GM19239 (cell line): ENCODE measurements at places on chromosomes 4 and X.

GRCh38 chrX:67731061-67731460 lies 187.2 kb downstream of the AR start:
- no peak for DNase-seq

- no peak for DNase-seq
Measured at GRCh38 chr4:21882051-21882839, 66.3 kb downstream of the KCNIP4 start.

- no peak for DNase-seq
Measured at GRCh38 chrX:85391878-85392238, 12.4 kb upstream of the POF1B start.

GRCh38 chr4:38715050-38715449 lies 51.1 kb downstream of the KLF3 start:
- no peak for DNase-seq

DNA sequence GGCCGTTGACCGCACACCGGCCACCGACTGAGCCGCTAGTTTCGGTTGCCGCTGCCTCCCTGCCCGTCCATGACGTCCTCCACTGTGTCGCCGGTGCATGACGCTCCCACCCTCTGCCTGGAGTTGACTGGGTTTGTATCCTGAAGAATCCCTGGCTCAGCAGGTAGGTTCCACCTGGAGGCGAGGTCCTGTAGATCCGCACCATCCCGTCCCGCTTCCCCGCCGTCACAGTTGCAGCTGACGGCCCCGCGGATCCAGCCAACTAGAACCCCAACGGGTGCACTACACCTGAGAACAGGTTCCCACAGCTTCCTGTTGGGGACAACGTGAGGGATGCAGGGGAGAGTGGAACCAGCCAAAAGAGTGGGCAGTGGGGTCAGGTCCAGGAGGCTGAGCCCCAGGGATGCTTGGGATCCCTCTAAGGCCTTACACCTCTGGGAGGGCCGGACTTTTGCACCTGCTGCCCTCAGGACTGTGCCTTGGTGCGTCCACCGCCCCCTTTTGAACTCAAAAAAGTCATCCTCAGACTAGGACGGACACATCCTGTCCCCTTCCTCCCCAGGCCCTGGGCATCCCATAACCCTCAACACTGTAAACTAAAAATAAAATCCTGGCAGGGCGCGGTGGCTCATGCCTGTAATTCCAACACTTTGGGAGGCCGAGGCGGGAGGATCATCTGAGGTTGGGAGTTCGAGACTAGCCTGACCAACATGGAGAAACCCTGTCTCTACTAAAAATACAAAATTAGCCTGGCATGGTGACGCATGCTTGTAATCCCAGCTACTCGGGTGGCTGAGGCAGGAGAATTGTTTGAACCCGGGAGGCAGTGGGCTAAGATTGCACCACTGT lies 1.1 kb upstream of the SLBP start:
- no peak for DNase-seq

DNA sequence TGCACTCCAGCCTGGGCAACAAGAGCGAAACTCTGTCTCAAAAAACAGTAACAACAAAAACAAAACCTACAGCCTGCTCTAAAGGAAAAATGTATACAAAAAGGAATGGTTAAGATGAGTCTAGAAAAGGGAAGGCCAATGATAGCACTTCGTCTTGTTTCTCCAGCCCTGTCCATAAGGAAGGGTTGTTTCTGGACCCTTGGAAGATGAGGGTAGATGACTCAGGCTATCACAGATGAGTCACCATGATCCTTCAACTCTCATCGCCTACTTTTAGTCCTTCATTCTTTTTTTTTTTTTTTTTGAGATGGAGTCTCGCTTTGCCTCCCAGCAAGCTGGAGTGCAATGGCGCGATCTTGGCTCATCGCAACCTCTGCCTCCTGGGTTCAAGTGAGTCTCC lies 8.8 kb downstream of the PLA2G12A start:
- DNase-seq = no peak

DNA sequence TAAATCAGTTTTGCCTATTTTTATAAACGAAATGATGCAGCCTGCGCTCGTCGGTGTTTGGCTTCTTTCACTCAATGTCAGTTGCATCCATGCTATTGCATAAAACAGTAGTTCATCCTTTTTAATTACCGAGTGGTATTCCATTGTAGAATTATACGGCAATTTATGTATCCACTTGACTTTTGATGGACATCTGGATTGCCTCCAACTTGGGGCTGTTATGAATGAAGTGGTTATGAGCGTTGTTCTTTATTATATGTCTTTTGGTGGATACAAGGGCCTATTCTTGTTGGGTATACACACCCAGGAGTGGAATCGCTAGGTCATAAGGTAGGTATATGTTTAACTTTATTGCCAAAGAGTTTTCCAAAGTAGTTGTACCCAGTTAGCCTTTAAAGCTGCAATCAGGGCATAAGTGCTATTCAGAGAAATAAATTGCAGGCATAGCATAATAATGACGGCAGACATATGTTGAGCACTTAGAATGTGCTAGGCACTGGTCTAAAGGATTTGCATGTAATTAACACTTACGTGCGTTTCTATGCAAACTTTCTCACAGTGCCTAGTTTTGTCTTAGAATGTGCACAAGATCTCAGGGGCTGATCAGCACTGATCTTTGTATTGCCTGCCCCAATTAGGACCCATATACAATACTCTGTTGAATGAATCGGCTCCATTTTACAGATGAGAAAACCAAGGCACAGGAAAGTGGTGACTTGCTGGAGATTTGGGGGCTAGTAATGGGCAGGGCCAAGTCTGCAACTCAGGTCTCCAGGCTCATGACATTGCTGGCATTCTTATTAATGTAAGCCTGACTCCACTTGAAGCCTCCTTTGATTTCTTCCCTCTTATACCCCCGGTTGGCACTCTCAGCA lies 407.0 kb downstream of the BCOR start:
- no peak for DNase-seq

GRCh38 chr4:119025420-119025819 lies 110.2 kb upstream of the MYOZ2 start:
- no peak for DNase-seq

DNA sequence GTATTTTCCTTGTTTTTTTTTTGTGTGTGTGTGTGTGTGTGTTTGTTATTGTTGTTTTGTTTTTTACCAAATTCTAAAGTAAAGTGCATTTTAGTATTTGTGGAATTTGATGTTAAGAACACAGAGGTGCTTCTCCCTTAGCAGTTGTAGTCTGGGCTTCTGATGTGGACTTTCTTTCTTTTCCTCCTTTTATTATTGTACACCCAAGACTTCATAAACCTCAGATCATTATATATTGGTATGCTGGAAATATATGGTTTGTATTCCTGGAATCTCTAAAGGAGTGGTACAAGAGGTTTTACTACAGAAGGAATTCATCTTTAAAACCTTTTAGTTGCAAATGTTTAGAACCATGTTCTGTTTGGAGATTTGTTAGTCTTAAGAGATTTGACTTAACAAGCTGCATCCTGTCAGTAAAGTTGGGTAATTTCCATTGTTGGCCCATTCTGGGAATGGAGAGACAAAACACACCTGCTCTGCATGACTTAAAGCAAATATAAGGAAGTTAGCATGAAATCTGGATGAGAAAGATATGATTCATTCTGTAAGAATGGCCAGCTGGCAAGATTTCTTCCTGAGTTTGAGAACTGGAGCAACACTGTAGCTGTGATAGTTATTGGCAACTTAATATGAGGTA lies 64.0 kb downstream of the SMAD1 start:
- no peak for DNase-seq

GRCh38 chr4:176762661-176763308 lies 29.9 kb downstream of the VEGFC start:
- no peak for DNase-seq

- no peak for DNase-seq
Measured at GRCh38 chrX:135522878-135523693, 2.6 kb downstream of the INTS6L start.

DNA sequence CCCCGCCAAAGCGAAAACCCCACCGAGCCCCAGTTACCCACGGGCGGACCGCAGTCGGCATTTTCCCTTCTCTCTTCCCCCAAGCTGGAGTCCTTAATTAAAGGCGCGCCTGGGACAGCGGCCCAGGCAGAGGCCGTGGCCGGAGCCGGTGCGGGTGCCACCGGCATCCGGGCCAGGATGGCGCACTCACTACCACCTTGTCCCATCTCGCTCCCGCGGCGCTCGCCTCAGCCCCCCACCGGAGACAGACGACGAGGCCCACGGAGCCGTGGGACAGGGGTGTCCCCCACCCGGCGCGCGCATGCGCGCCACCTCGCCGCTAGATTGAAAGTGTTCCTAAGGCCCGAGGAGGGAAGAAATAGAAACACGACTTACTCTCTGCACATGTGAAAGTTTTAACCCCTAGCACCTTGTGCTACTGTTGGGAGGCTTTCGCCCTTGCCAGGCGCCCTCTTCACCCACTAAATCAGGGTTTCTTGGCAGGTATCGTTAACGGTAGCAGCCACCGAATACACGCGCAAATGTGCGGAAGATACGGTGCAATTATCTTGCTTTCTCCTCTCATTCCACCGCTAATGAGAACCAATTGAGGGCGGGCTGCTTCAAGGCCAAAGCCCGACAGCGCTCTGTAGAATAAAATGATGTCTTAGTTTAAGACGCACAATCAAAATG lies 64.3 kb upstream of the CCDC160 start:
- DNase-seq = no peak
